Activated CD4-positive, alpha-beta memory T cell treated with anti-CD3 and anti-CD28 coated beads for 36 hours (primary cell): ENCODE measurements at places on chromosomes 7 and 10.

DNA sequence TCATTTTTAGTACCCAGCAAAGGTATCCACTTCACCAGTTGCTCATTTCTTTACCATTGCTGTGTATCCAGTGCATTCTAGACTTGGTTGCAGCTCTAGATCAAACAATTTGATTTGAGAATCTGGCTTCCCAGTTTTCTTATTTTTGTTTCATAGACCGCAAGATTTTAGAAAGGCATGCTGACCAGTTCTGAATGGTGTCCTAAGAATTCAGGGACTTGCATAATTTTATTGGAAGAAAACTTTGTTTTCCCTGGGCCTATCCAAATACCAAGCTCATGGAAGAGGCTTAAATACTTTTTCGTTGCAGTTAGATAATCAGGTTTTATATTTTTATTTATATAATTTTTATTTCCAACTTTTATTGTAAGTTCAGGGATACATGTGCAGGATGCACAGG lies 58.3 kb downstream of the BICC1 start:
- no peak for DNase-seq

- DNase-seq = no peak
Observed at GRCh38 chr10:87534173-87534858, 29.6 kb downstream of the MINPP1 start.

- DNase-seq = no peak
Observed at GRCh38 chr10:126956712-126957108, 51.5 kb downstream of the DOCK1 start.

DNA sequence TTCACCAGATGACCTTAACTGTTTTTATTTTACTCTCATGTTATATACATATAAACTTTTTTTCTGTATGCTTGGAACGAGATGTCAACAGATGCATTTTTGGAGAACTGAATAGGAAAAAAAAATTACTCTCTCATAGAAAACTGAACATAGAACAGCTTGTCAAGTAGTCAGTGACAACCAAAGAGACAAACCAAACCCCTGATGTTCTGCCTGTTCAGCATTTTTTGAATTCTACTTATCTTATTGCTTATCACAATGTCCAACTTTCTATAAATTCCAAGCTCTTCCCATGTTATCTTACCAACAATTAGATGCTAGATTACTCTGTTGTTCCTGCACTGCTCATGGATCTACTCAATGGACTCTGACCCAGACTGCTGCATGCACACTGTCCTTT lies 95.2 kb downstream of the VPS41 start:
- no peak for DNase-seq

- DNase-seq = no peak
Observed at GRCh38 chr10:52220947-52221346, 93.1 kb upstream of the DKK1 start.

DNA sequence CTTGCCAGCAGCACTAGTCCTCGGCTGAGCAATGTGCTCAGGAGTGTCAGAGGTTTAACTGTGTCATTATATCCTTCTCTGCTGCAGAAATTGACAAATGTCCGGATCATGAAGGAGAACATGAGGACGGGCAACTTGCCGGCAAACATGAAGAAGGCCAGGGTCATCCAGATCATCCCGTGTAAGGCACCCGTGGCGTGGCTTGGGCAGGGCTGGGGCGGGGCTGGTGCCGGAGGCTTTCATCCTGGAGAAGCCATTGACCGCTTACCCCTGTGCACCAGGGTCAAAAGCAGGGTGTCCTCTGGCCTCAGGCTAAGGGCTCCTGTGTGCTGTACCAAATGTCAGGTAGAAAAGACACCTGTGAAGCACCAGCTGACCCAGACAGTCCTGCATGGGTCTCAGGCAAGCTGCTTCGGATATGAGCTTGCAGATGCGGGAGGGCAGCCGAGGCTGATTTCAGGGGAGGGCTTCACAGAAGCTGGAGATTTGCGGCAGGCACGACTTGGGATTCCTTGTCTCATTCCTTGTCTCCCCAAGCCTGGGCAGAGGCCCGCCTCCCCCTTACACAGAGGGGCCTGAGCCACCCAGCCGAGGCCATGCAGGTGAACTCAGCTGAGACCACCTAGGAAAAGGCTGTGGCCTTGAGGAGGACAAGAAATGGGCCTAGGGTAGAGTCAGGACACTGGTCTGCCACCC lies 55.4 kb downstream of the MKI67 start:
- peak; percentile 5 for DNase-seq

- DNase-seq = no peak
Observed at GRCh38 chr7:150820578-150821198, 20.1 kb downstream of the TMEM176A start.

- DNase-seq = no peak
Observed at GRCh38 chr10:100838986-100839385, 73.8 kb upstream of the SLF2 start.

DNA sequence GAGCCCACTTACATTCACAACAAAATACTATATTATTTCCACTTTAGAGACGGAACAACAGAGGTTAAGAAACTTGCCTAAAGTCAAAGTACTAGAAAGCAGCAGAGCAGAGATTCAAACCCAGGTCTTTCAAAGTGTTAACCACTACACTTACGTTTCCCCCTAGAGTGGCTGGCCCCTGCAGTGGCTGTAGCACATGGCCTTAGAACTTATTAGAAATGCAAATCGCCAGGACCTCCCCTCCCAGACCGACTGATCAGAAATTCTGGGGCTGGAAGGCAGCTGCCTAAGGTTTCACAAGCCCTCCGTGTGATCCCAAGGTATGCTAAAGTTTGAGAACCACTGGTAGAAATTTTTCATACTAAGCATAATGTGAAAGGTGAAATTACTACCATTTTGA lies 8.1 kb downstream of the MPP7 start:
- DNase-seq = no peak

DNA sequence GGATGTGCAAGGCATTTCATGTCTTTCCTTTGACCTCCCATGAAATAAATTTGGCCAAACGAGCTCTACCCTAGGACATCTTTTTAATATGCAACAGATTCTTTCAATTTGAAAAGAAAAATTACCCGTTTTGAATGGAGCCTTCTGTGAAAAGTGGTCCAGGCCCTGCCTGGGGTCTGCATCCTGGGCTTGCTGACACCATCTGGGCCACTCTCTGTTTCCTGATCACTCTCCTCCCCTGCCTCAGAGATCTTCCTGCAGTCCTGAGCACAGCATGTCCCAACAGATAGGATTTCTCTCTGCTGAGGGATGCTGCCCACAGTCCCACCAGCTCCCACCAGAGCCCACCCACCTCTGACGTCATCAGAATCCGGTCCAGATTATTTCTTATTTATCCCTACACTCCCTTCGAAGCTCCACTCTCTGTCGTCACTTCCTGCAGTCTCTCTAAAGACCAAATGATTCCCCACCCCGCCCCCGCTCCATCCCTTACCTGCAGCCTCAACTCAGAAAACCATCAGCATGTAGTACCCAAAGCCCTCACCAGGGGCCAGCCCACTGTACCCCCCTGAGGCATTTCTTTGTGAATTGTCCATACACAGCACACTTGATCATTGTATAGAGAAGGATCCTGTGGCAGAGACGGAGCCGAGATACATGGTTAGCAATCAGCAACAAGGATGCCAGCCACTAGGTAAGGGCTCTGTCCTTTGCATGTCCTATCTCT lies 192.1 kb upstream of the MGMT start:
- no peak for DNase-seq

GRCh38 chr10:81546243-81546642 lies 328.8 kb upstream of the NRG3 start:
- no peak for DNase-seq

- DNase-seq = peak; percentile 76
Observed at GRCh38 chr10:12333380-12334185, 15.8 kb upstream of the CAMK1D start.

DNA sequence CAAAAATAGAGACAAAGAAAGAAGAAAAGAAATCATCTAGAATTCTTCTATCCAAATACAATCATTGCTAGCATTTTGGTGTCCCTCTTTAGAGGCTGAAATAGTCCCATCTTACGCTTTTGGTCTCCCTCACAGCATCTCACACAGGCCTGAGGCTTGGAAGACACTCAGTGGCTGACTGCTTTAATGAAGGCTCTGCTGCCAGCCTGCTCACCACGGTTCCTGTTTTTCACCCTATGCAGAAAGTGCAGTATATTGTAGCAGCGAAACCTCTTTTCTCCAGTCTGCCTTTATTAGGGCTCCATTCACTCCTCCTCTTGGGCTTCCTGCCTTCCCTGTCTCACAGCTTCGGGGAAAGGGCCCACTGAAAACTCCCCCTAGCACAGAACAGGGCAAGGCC lies 102.2 kb downstream of the JCAD start:
- DNase-seq = no peak

DNA sequence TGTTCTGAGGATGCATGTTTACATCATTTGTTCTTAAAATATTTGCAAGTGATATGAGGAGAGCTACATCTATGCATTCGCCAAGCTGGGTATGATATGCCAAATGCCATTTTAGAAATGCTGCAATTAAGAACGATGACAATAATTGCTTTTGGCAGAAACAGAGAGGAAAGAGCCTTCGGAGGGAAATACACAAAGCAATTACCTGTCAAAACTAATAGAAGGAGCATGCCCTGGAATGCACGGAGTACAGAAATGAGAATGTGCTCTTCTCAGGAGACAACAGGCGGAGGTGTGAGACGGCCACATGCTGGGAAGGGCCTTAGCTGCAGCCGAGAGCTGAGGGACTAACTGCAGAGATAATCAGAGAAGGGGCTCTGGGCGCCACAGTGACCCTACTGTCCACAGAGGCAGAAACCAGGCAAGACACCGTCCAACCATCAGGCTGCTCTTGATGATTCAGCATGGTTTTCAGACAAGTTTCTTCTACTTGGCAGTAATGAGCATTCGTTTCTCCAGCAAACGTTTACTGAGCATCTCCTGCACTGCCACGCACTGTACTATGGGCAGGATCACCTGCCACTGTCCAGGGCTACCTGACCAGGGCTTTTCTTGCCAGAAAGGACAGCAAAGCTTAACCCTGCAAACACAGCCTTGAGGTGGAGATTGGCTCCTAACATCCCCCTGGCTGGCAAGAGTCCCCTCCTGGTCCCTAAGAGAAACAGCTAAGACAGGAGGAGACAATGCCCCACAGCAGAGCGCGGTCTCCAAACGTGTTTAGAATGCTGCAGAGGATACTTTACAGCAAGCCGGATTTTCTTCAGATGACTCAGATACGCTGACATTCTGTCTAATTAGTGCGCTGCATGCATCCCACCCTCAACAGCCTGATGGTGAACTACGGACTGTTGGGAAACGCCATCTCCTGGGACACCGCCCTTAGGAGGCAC lies 18.1 kb downstream of the VIPR2 start:
- no peak for DNase-seq

DNA sequence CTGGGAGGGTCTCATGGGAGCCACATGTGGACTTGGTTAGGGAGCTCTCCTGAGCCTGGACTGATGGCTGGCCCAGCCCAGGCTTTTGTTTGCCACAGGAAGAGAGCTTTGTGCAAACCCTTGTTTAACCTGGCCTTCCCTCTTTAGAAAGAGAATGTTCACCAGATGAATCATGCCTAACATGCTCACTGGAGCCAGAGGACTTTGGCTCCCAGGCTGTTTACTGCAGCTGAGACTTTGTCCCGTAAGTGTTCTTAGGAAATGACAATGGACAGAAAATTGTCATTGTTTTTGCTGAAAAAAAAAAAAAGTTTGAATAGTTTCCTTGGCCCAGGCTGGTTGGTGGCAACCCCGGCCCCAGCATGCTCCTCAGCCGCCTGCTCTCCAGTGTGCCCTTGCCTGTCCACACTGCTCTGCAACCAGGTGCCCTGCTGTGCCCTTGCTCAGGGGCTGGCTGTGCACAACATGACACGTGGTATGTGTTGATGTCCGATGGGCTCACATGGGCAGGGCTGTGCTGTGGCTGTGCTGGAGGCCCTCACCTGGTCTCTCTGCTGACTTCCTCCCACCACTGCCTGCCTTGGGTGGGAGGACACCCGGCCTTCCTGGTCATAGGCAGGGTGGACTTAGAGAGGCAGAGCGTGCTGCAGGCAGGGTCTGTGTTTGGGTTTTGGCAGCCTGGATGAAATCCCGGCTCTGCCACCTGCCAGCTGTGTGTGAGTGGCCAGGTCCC lies 215.3 kb upstream of the ZNF32 start:
- no peak for DNase-seq

DNA sequence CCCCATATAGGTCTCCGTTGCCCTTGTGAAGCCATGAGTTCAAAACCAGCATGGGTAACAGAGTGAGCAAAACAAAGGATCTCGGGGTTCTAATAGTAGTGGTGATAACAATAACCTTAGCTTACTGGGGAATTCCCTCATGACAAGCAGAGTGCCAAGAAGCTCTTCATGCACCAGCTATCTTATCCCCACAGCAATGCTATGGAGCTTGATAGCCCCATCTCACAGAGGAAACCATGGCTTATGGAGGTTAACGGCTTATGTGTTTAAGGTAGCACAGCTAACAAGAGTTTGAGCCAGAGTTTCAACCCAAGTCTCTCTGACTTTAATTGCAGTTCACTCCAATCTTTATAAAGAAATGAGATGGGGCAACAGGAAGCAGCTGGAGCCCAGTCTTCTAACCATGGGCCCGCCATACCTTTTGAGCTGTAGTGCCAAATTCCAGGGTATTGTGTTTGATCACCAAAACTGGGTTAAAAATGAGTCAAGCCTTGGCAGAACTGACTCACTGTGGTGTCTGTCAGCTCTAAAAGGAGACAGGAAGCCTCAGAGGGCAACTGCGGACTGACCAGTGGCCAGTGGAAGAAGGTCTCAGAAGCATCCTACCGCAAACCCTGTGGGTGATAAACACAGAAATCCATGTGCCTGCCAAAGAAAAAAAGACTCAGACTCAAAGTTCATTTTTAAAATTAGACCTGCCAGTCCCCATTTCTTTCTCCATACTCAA lies 16.5 kb upstream of the PLAU start:
- peak; percentile 61 for DNase-seq

GRCh38 chr7:107779647-107780099 lies 23.4 kb downstream of the SLC26A3 start:
- no peak for DNase-seq

DNA sequence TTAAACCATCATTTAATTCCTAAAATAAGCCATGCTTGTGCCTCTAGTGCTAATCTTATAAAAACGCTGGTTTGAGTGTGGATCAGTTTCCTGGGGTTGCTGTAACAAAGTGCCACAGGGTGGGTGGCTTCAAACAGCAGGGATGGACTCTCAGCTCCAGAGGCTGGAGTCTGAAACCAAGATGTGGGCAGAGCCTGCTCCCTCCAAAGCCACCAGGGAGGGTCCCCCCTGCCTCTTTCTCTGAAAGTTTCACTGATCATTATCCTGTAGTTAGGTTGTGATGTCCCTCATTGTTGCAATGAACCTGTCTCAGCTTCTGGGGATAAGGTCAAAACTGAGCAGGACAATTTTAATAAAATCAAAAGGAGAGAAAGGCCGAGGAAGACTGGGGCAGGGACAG lies 251.9 kb upstream of the TCERG1L start:
- no peak for DNase-seq

DNA sequence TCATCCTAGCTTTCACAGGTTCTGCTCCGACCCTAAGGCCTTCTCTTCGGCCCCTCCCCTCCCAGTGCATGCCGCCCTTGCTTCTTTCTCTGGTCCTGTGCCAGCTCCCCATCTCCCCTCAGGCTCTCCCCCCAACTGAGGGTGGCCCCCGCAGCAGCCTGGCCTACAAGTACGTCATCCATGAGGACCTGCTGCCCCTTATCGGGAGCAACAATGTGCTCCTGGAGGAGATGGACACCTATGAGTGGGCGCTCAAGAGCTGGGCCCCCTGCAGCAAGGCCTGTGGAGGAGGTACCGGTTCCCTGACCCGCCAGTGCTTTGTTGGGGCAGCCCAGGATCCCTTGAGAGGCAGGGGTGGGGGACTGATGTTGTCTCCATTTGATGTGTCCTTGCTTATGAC lies 33.8 kb downstream of the TBATA start:
- DNase-seq = no peak

GRCh38 chr10:83909001-83909400 lies 230.3 kb upstream of the GHITM start:
- DNase-seq = no peak

- DNase-seq = no peak
Observed at GRCh38 chr10:30282221-30282620, 66.9 kb downstream of the MTPAP start.
